ENCODE measurements at places on chromosomes 2 and 18.

DNA sequence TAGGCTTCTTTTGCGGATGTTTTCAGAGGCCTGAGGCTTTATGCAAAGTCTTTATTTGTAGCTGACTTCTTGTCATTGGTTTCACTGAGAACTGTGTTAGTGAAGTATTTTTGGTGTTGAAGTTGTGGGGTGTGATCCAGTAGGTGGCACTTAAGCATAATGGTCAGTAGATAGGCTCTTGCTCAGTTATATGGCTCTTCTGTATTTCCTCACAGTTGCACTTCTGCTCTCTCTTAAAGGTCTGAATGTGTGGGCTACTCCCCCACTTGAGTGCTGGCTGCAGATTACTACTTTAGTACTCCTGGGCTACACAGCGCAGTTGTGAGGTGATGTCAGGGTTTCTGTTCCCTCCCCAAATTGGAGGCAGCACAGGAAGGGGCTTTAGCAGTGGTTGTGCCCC lies 133.8 kb upstream of the SCN7A start:
- no peak for DNase-seq

DNA sequence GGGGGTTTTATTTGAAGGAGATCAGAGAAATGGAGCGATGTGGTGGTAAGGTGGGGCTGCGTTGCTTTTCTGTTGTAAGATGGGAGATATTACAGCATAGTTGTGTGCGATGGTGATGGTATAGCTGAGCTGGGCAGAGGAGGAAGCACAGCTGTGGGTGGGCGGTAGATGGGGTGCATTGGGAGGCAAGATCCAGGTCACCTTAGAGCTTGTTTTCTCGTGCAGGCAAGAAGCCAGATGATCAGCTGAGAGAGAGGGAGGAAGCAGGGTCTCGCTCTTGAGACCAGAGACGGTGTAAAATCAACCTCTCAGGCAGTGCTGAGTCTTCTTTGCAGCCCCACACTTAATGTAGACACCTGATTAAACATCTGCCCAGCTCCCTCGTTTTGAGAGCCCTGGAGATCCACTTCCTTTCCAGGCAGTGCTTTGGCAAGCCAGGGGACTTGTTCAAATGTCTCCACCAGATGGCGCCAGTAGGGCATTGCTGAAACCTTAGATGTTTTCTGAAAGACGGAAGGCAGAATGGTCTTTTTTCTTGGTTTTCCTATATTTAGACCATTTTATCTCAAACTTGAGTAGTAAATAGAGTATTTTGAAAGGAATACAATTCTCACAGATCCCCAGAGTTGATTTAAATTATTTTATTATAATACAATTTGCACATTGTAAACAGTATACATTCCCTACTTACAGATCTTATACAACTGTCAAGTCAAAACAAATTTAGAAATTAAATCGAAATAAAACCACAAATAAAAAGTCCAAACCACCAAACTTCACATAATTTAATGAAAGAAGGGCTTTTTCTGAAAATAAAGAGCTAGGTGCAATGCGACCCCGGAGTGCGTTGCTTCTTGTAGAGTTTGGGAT lies 21.1 kb upstream of the LYPD6B start:
- no peak for DNase-seq

- no peak for DNase-seq
Measured at GRCh38 chr18:65145312-65145711, 605.5 kb upstream of the CDH7 start.

GRCh38 chr2:19888831-19889230 lies 13.0 kb downstream of the TTC32 start:
- no peak for DNase-seq

- no peak for DNase-seq
Measured at GRCh38 chr2:241463276-241464135, 44.9 kb downstream of the STK25 start.

- DNase-seq: no peak
Measured at GRCh38 chr2:43123028-43123427, 103.4 kb downstream of the ZFP36L2 start.

DNA sequence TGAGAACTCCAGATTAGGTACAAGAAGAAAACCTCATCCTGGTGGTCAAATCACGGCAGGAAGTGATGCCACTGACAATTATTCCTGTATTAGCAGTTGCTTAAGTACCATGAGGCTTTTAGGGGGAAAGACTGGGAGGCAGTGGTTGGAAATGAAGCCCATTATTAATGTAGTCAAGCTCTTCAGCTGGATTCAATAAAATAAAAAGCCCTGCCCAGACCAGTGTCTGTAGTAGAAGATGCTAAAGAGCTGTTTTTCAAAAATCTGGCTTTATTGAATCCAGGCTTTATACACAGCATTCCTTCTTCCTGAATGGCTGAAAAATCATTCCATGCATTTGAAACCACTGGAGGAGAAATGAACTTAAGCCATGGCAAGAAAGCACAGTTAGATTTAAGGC lies 155.2 kb downstream of the BCL2 start:
- no peak for DNase-seq

- no peak for DNase-seq
Measured at GRCh38 chr18:11412811-11413210, 196.6 kb upstream of the SLC35G4 start.

- DNase-seq: no peak
Measured at GRCh38 chr2:84900971-84901370, 4.5 kb upstream of the TMSB10 start.

- no peak for DNase-seq
Measured at GRCh38 chr18:74513883-74514205, 17.7 kb downstream of the CNDP2 start.

DNA sequence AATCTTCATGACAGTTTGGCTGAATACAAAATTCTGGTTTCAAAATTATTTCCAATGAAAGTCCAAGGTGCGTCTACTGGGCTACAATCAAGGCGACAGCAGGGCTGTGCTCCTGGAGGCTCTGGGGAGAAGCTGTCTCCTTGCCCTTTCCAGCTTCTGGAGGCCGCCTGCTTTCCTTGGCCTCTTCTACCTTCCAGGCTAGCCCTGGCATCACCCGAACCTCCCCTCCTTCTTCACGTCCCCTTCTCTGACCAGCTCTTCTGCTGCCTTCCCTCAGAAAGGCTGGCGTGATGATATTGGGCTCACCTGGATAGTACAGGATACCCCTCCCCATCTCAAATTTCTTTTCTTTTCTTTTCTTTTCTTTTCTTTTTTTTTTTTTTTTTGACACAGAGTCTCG lies 115.5 kb downstream of the KCNF1 start:
- DNase-seq: no peak

DNA sequence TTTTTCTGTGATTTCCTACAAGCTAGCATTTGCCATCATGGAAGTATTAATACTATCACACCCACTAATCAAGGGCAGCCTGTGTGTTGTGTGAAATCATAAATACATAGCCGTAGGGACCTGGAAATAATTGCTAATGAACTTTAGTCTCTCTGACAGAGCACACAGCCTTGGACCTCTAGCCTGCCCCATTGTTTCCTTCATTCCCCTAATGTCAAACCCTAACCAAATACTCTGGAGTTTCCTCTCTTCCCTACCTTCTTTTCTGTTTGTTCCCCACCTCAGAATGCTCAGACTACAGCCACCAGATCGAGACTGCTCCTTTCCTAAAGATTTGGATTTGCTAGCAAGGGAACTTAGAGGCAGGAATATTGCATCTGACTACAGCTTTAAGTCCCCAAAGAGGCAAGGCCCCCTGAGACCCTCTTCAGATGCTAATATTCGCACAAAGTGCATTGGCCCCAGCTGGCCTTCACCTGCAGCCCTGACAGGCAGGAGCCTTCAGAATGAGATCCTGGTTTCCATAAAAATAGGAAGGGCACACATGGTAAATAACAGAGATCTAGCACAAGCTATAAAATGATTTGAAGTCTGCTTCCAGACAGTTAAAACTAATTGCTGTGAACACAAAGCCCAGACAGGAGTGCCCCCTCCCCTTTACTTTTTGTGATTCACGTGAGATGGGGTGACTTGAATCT lies 279.2 kb upstream of the DCC start:
- DNase-seq: no peak

DNA sequence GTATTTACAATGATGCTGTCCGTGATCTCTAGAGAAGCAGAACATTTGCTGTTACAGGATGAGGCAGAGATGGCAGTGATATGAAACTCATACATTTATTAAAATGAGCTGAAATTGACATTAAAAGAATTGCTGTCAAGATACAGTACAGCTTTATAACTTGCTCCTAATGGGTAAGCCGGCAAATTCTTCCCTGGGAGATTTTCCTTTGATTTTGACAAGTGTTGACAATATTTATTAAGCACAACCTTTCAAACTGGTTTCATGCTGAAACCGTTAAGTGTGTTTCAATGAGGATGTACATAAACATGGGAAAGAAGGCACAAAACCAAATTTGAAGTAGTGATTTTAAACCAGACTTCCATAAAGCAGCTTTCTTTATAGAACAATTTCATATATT lies 45.5 kb downstream of the SPHKAP start:
- DNase-seq: no peak

DNA sequence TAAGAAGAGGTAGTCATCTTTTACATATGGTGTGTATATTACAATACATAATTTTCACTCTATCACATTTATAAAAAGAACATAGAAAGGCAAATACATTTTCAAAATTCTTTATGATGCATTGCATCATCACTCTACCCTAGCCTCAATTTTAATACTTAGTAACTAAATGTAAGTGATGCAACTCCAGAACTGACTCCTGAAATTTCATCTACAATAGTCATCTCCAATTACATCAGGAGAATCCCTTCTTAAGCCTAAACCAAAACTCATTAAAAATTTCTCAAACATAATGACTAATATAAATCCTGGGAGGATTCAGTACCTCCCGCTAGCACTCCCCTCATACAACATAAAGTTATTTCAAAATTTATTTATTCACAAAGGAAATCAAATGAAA lies 15.9 kb downstream of the TMX3 start:
- DNase-seq: no peak

- no peak for DNase-seq
Measured at GRCh38 chr2:10246370-10246769, 56.3 kb upstream of the HPCAL1 start.

DNA sequence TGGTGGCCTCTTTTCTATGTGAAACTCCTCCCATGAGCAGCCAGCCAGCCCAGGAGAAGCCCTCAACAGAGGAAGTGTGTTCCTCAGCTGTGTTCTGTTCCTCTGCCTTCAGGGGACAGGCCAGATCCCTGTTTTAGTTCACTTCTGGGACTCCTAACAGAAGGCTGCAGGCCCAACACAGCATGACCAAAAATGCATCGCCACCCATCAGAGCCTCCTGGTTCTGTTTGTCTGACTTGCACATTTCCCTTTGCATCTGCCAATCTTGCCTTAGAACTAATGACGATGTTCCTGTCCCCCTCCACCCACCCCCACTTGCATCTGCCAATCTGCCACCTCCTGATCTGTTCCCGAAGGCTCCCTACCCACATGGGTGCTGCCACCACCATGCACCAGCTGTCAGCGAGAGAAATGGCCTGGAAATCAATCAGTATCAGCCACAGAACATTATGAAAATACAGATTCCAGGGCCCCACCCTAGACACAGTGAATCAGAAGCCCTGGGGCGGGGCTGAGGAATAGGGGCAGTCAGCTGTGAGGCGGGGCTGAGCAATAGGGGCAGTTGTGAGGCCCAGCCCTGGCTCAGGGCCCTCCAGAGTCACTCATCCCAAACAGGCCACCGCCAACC lies 51.0 kb downstream of the FAM168B start:
- no peak for DNase-seq

- no peak for DNase-seq
Measured at GRCh38 chr2:21256006-21256405, 132.2 kb downstream of the TDRD15 start.

GRCh38 chr18:8389391-8390340 lies 219.6 kb upstream of the RAB12 start:
- DNase-seq: no peak

DNA sequence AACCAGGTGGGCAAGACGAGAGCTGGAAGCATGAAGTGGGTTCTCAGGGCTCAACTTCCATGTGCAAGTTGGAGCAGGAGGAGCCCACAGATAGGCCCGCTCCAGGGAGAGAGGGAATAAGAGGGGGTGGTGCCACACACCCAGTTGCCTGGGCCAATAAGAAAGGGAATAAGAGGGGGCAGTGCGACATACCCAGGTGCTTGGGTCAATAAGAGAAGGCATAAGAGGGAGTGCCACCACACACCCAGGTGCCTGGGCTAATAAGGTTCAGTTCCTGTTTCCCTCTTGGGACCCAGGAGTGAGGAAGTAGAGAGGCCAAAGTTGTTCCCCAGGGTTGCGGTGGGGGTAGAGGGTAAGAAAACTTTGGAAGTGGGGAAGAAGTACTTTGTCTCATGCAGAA lies 127.5 kb downstream of the LAMA3 start:
- no peak for DNase-seq

DNA sequence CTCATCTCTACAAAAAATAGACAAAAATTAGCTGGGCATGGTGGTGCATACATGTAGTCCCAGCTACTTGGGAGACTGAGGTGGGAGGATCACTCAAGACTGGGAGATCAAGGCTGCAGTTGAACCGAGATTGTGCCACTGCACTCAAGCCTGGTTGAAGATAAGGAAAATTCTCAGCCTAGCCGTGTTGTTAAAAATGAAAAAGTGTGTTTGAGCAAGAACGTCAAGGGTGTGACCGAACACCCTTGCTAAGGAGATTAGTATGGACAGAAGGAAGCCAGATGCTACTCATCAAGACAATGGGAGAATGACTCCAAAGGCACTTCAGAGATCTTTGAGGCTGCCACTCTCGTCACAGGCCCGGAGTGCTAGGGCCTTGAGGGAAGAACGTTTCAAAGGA lies 70.0 kb upstream of the NDUFV2 start:
- DNase-seq: no peak

DNA sequence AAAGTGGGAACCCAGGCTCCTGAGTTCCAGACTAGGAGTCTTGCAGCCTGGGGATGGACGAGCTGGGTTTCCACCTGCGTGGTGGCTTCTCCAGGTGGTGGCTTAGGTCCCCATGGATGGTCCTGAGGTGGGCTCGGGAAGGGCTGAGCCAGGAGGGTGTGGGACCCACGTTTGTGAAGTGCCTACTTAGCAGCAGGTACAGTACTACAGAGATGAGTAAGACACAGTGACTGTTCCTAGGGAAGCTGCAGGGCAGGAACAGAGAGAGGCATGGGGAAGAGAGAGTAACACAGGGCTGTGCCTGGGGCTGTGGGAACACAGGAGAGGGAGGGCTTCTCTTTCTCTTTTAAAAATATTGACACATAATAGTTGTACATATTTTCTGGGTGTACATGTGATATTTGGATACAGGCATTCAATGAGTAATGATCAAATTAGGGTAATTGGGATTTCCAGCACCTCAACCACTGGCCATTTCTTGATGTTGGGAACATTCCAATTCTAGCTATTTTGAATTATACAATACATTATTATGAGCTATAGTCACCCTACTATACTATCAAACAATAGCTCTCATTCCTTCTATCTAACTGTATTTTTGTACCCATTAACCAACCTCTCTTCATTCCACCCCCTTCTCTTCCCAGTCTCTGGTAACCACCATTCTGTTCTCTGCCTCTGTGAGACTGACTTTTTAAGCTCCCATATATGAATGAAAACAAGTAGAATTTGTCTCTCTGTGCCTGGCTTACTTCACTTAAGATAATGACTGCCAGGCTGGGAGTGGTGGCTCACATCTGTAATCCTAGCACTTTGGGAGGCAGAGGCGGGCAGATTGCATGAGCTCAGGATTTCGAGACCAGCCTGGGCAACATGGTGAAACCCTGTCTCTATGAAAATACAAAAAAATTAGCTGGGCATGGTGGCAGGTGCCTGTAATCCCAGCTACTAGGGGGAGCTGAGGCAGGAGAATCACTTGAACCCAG lies 15.0 kb downstream of the TOGARAM2 start:
- no peak for DNase-seq
